Activated T-helper 1 cell treated with anti-CD3 and anti-CD28 coated beads, Interleukin-12 subunit alpha, Interleukin-12 subunit beta, Interleukin-2, Interleukin-4 antibody, amounts not matched to agents 30 ng/mL and 10 ng/mL and 1 ng/mL, durations not matched to agents 14 hours and 24 hours and 36 hours (primary cell): ENCODE measurements at places on chromosomes 4 and X. TPM values are rescaled to one million over a fixed set of nuclear protein-coding genes. Genes with fewer than 3 reads are reported as not detected.

TMSB15C gene
- total RNA-seq = 3.4 and 4.3 TPM in 2 replicates

GYPB gene
- not detected in 2 replicates for total RNA-seq

ZNF630 gene
- 0.24 and 0.29 TPM in 2 replicates for total RNA-seq

DNA sequence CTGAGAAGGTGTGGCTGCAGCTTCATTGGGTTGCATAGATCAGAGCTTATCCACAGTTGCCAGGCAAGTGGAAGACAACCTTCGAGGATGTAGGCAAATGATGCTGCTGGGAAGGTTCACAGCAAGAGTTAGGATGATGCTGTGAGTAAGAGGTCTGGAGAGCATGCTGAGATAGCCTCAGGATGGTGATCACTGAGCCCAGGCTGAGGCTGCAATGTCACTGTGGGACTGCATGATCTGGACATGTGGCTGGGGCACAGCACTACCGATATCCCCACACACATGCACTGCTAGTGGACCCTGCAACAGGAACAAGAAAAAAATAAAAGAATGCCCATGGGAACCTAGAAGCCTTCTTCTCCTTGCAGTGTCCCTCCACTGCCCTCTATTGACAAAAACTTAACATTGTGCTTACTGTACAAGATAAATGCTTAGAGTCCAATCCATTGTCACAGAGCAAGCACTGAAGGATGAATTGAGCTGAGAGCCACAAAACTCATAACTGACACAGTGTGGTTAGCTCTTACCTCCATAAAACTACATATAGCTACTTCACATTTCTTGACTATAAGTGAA, 105.6 kb downstream of the CNKSR2 start:
- H3K4me3 ChIP-seq = no peak overlapping the region
- no peak for DNase-seq
- H3K27ac ChIP-seq = no peak overlapping the region
- peaks cover 2% of the 10 kb centered on the region for H3K27me3 ChIP-seq

GRCh38 chr4:123163501-123163900, 233.1 kb upstream of the SPRY1 start:
- no peak for DNase-seq
- no peaks in the 10 kb centered on the region for H3K27me3 ChIP-seq
- no peak overlapping the region for H3K27ac ChIP-seq
- no peaks in the 10 kb centered on the region for H3K4me1 ChIP-seq

- DNase-seq = no peak
- H3K36me3 ChIP-seq = no peaks in the 10 kb centered on the region
- no peak overlapping the region for H3K4me3 ChIP-seq
- H3K27me3 ChIP-seq = no peaks in the 10 kb centered on the region
- H3K4me1 ChIP-seq = no peaks in the 10 kb centered on the region
Observed at GRCh38 chrX:11445540-11445939, 152.3 kb downstream of the AMELX start.

DNA sequence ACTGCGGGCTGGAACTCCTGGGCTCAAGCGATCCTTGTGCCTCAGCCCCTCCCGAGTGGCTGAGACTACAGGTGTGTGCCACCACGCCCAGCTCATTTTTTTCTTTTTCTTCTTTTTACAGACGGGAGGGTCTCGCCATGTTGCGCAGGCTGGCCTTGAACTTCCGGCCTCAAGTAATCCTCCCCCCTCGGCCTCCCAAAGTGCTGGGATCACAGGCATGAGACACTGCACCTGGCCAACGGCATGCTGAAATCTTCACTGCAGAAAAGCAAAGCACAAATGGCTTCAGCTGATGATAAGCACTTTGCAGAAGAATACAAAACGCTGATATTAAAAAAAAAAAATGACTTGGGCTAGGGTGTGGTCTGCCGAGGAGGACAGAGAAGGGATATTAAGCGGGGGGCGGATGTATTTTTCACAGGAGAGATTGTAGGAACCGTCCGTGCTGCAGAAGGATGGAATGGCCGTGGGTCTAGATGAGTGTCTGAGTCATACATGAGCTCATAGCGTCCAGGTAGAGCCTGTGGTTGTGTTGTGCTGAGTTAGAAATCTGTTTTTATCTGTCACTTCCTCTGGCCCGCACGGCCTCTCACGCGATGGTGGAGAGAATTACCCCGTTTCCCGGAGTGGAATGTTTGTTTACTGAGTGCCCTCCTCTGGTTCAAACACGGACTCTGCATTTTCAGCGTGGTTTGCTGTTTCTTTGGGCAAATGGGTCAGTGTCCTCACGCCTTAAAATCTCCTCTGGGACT, 8.5 kb upstream of the AKAP17A start:
- H3K27ac ChIP-seq = peak overlapping the region; percentile 78
- DNase-seq = peak; percentile 46
- H3K4me1 ChIP-seq = peaks cover 19% of the 10 kb centered on the region
